ENCODE measurements at places on chromosomes 16 and 17. TPM values are rescaled to one million over a fixed set of nuclear protein-coding genes. Genes with fewer than 3 reads are reported as not detected.

GRCh38 chr17:61492759-61493526 lies 40.7 kb downstream of the TBX4 start:
- ATAC-seq, result no peak

DNA sequence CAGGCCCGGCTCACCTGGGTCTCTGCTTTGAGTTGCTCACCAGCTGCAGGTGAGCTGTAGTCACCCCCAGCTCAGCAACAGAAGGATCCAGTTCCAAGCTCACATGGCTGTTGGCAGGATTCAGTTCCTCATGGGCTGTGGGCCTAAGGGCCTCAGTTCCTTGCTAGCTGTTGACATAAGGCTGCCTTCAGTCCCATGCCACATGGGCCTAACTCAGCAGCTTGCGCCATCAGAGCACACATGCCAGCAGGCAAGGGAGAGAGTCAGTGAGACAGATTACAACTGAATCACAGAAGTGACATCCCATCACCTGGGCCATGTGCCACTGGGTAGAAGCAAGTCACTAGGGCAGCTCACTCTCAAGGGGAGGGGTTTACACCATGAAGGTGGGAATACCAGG lies 24.7 kb downstream of the PSMD7 start:
- ATAC-seq, result no peak

- peak; percentile 27 for ATAC-seq
Measured at GRCh38 chr17:45790296-45790922, 6.3 kb downstream of the CRHR1 start.

STAC2 gene
- total RNA-seq, result 0.60 TPM

GRCh38 chr17:47982091-47982617 lies 11.2 kb downstream of the CDK5RAP3 start:
- ATAC-seq, result no peak

- no peak for ATAC-seq
Measured at GRCh38 chr17:81061027-81061735, 26.2 kb downstream of the BAIAP2 start.

DNA sequence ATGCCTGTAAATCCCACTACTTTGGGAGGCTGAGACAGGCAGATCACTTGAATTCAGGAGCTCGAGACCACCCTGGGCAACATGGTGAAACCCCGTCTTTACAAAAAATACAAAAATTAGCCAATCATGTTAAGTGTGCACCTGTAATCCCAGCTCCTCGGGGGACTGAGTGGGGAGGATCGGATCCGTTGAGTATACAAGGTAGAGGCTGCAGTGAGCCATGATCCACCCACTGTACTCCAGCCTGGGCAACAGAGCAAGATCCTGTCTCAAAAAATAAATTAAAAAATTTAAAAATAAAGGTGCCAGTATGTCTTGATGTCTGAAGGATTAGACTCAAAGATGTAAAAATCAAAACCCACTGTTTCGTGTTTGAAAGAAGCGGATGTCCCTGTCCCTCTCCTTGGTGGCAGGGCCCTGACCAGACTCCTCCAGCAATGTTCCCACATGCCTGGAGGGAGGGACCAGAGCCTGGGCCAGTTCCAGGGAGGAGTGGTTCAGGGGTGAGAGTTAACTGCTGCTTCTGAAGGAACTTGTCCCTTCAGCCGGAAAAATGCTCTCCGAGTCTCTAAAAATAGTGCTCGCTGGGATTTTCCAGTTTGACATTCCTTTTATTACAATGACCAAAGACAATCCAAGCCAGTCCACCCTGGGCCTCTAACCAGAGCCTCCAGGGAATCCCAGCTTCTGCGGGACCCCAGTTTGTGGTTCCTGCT lies 9.4 kb upstream of the CMTM4 start:
- ATAC-seq, result peak; percentile 60

- ATAC-seq, result no peak
Measured at GRCh38 chr16:77896415-77897128, 108.2 kb downstream of the VAT1L start.

NRN1L gene
- total RNA-seq, result not detected

DNA sequence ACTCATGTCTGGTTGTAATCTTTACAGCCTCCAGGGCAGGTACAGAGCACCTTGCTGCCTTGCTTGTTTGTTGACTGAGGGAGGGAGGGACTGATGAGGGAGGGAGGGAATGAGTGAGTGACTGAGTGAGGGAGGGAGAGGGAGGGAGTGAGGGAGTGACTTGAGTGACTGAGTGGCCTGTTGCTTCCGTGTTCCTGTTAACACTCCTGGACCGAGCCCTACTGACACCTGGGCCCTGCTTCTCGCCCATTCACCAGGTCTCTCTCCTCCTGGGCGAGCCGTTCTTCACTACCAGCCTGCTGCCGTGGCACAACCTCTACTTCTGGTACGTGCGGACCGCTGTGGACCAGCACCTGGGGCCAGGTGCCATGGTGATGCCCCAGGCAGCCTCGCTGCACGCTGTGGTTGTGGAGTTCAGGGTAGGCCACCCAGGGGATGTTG lies 41.2 kb downstream of the PRMT7 start:
- ATAC-seq, result peak; percentile 67

GNG13 gene
- not detected for total RNA-seq

DNA sequence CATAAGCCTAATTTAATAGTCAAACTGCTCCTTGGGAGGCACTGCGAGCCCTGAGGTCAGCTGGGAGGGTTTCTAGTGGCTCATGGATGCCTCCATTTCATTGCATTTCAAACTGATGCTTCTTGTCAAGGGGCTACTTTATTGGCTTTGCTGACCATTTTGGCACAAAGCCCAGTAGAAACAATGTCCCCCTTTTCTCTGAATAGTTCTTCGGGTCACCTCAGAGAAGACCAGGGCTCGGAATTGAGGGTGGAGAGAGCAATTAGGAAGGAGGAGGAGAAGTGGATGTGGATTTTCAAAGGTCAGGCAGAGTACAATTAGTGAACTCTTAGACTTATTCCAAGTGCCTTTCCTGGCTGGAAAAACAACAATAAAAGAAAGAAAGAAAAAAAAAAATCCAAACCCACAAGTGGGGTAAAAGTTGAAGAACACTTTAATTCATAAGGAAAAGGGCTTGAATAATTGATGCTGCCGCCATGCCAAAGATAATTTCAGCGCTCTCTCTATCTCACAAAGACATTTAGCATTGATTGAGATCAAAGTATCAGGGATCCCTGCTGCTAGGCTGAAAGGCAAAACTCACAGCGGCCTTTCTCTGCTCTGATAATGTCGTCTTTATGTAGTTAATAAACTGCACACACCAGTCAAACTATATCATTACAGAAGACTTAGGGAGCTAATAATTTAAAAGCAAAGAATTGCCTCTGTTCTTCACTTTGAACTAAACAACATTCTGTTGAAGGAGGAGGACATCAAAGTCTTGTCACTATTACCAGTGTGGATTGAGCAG lies 122.7 kb downstream of the RGS9 start:
- ATAC-seq, result no peak

SLC12A3 gene
- total RNA-seq, result not detected

PHOSPHO1 gene
- total RNA-seq, result 0.20 TPM

- ATAC-seq, result no peak
Measured at GRCh38 chr17:70217571-70217970, 48.2 kb downstream of the KCNJ2 start.

DNA sequence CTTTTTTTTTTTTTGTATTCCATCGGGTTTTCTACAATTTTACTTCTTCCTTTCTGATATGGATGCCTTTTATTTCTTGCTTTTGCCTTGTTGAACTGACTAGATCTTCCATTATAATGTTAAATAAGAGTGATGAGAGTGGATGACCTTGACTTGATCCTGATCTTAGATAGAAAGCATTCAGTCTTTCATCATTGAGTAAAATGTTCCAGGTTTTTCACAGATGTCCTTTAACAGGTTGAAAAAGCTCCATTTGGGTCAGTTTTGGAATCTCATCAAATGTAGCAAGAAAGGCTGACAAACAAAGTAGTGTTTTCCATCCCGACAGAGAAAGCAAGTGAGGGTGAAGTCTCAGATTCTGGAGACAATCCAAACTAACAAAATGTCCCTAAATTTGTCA lies 27.2 kb upstream of the WIPI1 start:
- ATAC-seq, result no peak

DNA sequence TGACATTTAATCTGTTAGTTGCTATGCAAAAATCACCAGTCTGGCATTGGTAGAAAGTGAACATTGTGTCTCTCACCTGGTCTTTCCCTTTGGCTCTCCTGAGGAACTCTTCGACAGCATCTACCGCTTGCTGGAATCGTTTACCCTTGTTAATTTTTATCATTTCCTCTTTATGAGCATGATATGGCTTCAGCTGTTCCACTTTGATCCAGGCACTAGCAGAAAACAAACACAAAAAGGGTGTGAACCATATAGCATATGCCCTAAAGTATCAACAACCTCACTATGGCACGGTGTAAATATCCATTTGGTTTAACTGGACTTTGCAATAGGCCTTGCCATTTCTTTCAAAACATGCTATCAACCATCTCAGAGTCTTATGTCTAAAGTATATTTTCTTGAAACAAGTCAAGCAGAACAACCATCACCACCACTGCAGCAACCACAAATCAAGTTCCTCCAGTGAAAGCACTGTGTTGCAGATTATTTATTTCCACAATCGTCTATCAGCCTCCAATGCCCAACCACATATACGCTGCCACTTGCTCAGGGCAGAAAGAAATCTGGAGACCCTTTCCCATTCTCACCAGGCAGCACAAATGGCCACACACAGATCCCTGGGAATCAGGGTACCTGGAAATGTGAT lies 14.3 kb downstream of the GLYR1 start:
- ATAC-seq, result no peak

GRCh38 chr16:72785171-72785570 lies 262.8 kb downstream of the ZFHX3 start:
- no peak for ATAC-seq

IL4R gene
- total RNA-seq, result 119 TPM

DNA sequence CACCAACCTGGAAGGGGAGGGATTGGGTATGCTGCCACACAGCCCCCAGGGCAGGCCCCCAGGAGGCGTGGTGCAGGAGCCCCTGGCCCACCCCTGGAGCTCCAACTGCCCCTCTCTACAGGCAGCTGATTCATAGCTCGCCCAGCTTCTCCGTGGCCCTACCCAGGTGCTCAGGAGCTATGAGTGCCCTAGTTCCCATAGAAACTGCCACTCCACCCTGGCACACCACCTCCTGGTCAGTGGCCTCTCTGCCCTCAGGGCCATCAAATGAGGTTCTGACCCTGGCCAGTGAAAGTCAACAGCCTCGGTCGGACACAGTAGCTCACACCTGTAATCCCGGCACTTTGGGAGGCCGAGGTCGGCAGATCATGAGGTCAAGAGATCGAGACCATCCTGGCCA lies 18.0 kb downstream of the CNGB1 start:
- ATAC-seq, result no peak

DNA sequence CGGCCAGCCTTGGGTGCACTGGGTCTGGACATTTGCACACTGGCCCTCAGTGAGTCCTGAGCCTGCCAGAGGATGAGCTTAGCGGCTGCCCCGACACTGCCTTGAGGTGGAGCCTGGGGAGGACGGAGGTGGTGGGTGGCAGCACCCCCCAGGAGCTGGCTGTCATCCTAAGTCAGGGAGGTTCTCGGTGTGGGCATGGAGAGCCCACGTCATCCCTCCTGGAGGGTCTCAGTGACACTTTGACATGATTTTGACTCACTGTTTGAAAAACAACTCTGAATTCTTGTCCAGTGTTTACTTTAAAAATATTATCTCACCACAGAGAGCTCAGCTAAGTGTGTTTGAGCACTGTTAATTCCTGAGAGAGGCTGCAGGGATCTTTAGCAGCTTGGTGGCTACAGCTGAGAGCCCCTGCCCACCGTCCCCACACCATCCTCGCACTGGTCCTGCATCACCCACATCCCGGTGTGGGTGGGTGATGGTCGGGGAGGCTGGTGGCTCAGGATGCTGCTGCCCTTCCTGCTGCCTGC lies 63.1 kb downstream of the BANP start:
- ATAC-seq, result no peak

- ATAC-seq, result no peak
Measured at GRCh38 chr16:52529226-52529625, 17.7 kb downstream of the TOX3 start.

GRCh38 chr16:31874366-31875111 lies 932 bp downstream of the ZNF267 start:
- peak; percentile 59 for ATAC-seq

DNA sequence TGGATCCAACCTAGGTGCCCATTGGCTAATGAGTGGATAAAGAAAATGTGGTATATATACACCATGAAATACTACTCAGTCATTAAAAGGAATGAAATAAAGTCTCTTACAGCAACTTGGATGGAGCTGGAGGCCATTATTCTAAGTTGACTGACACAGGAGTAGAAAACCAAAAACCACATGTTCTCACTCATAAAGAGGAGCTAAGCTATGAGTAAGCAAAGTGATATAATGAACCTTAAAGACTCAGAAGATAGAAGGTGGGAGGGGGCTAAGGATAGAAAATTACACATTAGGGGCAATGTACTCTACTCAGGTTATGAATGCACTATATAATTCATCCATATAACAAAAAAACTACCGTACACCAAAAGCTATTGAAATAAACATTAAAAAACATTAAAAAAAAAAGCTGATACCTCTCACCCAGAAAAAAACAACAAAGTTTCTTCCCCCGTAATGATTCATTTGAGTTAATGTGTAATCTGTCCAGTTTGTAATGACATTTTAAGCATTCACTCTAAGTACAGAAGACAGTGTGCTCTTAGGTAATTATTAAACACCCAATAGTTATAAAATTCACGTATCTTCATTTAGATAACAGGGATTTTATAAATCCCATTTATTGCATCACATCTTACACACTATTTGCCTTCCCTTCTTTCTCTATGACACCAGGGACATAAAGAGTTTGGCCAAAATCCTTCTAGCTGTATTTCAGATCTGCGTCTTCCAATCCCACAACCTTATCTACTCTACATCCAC lies 941.5 kb downstream of the CDH11 start:
- no peak for ATAC-seq

TOX3 gene
- total RNA-seq, result 0.60 TPM
